ENCODE measurements at places on chromosomes 2 and 18. TPM values are rescaled to one million over a fixed set of nuclear protein-coding genes. Genes with fewer than 3 reads are reported as not detected.

Gene FRZB
- polyA plus RNA-seq: 10.9 TPM

Gene KCNG2
- polyA plus RNA-seq: 0.13 TPM

Gene CTDP1
- polyA plus RNA-seq: 10.7 TPM

Gene ACTG2
- polyA plus RNA-seq: 0.40 TPM

Gene C2orf81
- polyA plus RNA-seq: 5.5 TPM

Gene MFF
- polyA plus RNA-seq: 156 TPM

Gene ANKRD12
- polyA plus RNA-seq: 33.8 TPM

Gene CEBPZOS
- 65.4 TPM for polyA plus RNA-seq

Gene WDSUB1
- polyA plus RNA-seq: 33.8 TPM

Gene SLC4A3
- polyA plus RNA-seq: 7.9 TPM

Gene PREPL
- polyA plus RNA-seq: 159 TPM

Gene HMSD
- 3.6 TPM for polyA plus RNA-seq

DNA sequence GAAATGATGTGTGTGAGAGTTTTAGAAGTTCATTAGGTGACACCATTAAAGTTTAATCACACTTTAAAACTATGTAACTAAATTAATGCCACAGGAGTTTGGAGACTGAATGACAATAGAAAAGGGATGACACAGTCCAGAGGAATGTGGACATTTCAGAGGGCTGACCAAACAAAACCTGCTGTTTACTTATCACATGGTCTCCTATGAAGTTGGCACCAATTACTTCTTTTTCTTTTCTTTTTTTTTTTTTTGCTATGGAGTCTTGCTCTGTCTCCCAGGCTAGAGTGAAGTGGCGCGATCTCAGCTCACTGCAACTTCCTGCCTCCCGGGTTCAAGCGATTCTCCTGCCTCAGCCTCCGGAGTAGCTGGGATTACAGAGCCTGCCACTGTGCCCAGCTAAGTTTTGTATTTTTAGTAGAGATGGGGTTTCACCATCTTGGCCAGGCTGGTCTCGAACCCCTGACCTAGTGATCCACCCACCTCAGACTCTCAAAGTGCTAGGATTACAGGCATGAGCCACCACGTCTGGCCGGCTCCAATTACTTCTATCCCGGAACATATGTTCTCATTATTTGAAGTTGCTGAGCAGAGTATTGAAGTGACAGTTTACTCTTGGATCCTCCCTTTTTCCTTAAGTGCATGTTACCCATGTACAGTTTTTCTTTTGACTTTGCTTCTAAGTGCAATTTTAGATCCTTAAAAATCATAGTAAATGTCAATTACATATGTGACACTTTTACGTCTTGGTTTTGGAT lies 4.3 kb downstream of the AGPS start:
- DNase-seq: no peak

- DNase-seq: no peak
These were observed 28.4 kb downstream of the NFATC1 start for GRCh38 chr18:79424008-79424565.

DNA sequence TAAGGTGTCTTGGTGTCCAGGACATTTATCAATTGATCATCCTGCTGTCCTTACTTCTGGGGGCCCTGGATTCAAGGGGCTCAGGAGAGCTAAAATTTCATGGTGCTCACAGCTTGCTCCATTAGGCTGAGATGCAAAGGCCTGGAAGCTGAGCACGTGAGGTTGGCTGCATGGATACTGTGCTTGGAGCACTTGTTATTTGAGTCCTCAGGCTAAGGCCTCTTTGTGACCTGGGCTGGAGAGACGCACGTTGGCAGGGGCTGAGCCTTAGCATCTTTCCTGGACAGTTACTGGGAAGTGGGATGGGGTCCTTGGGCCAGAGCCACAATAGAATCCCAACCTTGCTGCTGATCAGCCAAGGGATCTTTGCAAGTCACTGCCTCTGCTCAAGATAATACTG lies 151.2 kb upstream of the HS6ST1 start:
- DNase-seq: no peak

DNA sequence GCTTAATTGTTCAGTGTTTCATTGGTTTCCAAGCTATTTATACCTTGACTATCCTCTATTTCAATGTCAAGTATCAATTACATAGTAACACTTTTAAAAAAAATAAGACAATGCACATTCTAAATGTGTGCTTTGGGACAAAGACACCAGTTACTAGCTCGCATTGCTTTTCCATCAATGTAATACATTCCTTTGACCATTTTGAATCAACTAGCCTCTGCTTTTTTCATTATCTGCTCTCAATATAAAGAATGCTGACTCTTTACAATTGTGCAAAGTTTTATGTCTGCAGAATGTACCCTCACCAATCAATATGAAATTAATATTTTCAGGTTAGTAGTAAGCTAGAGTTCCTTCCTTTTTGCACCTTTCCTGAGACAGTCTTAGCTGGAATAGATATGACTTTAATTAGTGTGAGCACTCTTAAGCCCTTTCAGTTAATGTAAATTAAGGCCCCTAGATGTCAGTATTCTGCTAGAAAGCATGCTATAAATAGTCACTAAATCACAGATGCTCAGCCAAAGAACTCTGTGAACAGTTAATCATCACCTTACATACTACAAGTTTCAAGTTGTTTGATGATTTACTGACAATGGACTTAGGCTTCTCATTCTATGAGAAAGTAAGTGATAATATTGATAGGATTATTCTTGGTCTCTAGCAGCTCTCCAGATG lies 413.6 kb downstream of the PTH2R start:
- peak; percentile 14 for DNase-seq

- no peak for DNase-seq
These were observed 3.6 kb downstream of the ADRA2B start for GRCh38 chr2:96112501-96113366.

GRCh38 chr2:163703386-163703785 lies 32.4 kb downstream of the FIGN start:
- DNase-seq: no peak

DNA sequence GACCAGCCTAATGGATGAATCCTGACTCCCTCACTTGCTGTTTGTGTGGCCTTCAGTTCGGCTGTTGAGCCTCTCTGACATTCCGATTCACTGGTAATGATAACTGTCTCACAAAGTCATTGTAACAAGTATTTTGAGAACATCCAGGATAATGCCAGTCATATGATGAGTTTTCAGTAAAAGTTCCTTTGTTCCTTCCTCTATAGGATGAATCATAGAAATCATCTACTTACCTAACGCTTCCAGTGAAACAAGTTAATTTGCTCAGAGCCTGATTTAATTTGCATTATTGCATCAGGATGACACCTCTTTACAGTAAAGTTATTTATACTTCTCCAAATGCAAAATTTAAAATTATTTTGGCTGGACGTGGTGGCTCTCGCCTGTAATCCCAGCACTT lies 32.0 kb downstream of the RAB31 start:
- DNase-seq: no peak

DNA sequence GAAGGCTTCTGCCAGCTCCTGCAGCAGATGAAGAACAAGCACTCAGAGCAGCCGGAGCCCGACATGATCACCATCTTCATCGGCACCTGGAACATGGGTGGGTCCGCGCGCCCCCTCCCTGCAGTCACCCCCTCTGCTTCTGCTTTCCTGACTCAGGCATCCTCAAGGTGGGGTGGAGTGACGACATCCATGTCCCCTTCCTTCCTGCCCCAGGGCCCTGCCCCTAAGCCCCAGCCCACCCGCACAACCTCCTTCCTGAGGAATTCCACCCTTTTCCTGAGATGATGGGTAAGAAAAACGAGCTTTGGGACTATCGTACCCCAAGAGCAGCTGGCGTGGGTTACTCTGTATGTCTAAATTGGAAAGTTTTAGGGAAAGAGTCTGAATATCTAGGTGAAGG lies 89.7 kb upstream of the ATG16L1 start:
- no peak for DNase-seq

DNA sequence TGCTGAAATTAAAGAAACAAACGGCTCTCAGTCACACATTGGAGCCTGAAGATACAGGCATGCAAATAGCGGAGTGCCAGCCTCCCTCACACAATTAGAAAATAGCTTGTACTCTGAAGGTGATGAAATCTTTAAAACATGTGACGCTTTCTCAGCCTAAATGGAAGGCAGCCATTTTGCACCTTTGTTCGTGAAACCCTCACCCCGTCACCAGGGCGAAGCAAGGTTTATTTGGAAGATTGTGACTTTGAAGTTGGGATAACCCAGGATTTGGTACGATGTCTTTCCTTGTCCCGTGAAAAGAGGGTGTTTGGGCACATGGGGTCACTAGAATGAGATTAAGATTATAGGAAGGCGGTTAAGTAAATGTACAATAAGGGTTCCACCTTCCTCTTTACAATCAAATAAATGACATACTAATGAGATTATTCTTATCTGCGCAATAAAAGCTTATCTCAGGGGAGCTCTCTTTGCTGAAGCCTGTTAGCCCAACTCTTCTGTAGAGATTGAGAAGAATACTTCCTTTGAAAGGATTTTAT lies 4.2 kb downstream of the SH3BP4 start:
- DNase-seq: no peak

DNA sequence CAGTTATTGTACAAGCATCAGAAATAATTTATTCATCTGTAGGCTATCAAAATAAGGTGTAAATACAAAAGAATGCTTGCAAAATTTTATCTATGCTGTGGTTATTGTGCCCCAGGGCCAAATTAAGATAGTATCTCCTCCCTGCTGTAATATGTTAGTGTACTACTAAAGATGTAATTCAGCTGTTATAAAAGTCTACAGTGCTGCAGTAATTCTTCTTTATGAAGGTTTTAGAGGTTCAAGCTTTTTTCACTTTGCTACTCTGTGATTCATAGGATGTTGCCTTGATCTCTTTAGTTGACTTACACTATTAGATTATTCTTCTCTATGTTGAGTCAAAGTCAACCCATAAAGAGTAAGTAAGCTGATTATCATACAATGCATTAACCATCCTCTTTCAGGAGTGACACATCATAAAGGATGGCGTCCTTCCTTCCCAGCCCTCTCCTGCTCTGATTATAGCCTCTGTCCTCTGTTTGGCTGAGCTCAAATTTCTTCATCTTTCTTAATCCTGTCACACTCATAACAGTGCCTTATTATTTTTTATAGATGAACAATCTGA lies 29.3 kb upstream of the DYNAP start:
- peak; percentile 10 for DNase-seq

DNA sequence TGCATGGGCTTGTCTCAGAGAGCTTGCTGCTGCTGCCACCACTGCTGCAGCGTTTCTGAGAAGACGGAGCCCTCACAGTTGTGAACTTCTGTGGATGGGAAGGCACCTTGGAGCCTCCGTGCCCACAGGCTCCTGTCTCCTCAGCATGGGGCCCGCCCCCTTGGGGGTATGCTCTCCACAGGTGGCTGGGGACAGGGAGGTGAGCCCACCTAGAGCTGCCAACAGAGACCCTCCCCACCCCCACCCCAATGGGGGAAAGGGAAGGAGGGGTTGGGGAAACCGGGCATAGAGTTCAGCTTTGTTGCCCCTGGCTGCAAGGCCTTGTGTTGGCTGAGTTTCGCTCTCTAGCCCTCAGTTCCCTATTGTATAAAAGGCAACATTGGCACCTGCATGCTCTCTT lies 76.1 kb downstream of the INPP4A start:
- DNase-seq: no peak

DNA sequence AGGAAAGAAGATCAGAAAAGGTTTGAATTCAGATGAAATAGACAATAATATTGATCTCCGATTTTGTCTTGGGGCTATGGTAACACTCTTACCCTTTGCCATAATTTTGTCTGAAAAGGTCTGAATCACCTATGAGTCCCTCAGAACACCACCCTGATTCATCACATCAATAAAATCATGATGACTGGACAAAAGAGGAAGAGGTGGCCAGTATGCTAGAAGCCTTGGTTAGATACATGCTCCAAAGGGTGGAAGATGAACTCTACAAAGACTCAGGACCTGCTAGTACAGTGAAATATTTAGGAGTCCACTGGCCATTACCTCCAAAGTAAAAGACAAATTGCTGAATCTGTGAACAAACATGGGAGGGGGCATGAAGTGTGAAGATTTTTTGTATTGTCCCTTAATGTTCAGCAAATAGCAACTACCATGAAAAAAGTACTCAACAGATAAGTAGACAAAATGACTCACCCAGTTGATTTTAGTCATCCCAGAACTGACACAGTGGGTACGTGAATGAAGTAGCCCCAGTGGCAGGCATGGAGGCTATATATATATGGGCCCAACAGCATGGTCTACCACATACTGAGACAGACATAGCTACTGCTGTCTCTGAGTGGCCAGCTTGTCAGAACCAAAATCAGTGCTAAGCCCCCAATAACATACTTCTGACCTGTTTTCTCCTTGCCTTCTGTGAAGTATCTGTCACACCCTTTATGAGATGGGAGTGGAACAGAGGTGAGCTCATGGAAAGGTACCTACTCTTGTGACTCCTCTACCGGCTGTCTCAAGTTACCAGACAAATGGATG lies 36.5 kb upstream of the GLS start:
- no peak for DNase-seq

DNA sequence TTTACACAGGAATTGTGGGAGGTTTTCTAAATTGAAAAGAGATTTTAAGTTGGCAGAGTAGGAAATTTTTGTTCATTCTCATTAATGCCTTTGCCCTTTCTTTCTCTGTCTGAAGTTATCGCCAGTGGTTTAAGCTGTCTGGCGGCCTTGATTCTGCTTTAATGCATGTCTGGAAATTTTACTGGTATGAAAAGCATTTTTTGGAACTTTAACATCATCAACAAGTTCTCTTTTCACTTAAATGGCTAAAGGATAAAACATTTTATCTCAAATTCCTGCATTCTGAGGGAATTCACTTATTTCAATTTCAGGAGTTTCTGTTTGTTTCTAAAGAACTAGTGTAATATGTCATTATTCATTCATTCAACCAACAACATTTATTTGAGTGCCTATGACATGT lies 233.9 kb upstream of the FOSL2 start:
- no peak for DNase-seq

- DNase-seq: no peak
These were observed 17.5 kb downstream of the UXS1 start for GRCh38 chr2:106176446-106177099.

DNA sequence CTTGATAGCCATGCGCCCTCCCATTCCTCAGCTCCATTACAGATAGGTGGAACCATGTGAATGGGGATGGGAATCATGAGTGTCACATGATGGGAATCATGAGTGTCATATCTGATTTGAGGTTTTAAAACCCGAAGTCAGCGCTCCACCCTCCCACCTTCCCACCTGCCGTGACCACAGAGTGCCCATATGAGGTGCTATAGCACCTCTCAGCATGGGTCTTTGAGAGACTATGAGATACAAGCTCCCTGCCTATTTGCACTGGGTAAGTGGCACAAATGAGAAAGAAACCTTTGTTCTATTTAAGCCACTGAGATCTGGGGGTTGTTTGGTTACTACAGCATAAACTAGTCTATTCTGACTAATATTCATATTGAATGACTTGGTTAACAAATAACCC lies 78.5 kb upstream of the PTPRM start:
- DNase-seq: no peak

All from left kidney (tissue), 8 donors.